Osteoblast (primary cell): ENCODE measurements at places on chromosomes 5 and 9. TPM values are rescaled to one million over a fixed set of nuclear protein-coding genes. Genes with fewer than 3 reads are reported as not detected.

- DNase-seq = peak; percentile 85
These were observed 35.6 kb downstream of the SLC30A5 start for GRCh38 chr5:69129413-69129812.

DNA sequence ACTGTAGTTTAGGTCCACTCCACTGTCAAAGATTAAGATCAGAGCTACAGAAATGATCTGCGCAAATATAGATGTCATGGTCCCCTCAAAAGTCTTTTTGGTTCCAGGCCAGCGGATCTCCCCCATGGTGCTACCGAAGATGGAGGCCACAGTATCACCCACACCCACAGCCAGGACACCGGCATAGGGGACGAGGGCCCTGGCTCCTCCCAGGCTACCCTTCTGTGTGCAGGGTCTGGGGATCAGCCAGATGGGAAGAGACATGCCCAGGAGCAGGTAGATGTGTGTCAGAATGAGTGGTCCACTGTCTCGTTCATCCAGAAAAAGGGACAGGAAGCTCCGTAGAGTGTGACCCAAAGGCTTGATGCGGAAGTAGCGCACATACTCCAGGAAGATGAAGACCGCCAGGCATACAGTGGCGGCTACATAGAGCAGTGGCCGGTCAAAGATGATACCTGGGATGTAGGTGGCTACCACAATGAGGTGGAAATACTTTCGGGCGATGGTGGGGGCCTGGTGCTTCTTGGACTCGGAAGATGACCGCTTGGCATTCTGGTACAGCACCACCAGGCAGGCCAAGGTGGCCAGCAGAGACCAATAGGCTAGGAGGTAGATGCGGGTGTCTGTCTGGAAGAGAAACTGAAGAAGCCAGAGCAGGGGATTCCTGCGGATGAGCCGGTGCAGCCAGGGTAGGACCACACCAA lies 1.5 kb downstream of the DOLK start:
- no peak for DNase-seq

DNA sequence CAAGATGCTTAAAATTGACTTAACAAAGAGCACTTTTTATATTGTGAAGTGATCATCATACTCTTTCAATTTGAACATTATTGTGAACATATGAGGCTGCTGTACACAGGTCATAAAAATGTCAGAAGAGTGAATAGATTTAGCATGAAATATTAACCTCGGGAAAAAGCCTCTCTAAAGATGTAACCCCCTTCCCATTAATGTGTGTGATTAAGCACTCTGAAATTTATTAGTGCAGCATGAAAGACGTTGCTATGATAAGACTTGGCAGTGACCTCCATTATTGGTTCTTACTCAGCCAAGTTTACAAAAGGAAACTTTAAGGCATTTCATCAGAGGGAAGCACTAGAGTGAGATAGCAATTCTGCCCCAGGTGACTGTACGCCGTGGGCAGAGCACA lies 326.5 kb downstream of the NTRK2 start:
- no peak for DNase-seq

- DNase-seq = no peak
These were observed 61.2 kb upstream of the TAF11L2 start for GRCh38 chr5:17436761-17437221.

- no peak for DNase-seq
These were observed 15.7 kb upstream of the INPP5E start for GRCh38 chr9:136455043-136456002.

SPATA31E1 gene
- under 0.01 TPM in 1 of 2 replicates, not detected in the other for total RNA-seq

SLC2A8 gene
- 5.4 and 6.8 TPM in 2 replicates for total RNA-seq

GRCh38 chr5:172931001-172931536 lies 28.2 kb upstream of the RPL26L1 start:
- peak; percentile 96 for DNase-seq

OCLN gene
- 4.0 and 6.2 TPM in 2 replicates for total RNA-seq

ADAMTSL2 gene
- total RNA-seq = under 0.01 and 0.29 TPM in 2 replicates

- no peak for DNase-seq
These were observed 87.3 kb upstream of the WWC1 start for GRCh38 chr5:168204165-168204564.

DNA sequence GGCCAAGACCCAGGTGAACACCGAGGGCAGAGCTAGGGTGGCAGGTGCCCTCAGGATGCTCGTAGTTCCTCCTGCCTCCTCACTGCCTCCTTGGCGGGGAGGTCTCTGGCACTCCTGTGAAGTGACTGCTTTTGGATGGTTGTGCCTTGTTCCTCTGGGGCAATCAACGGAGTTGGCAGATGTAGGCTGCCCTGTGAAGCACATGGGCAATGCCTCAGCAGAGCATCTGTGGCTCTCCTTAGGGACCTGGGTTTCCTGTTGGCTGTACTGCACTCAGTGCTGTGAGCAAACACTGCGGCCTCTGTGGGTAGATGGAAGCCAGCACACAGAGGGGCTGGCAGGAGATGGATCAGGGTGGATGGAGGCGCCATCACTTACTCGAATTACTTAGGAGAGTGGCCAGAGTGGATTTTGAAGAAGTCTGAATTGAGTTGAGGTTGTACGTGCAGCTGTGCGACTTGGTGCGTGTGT lies 71.4 kb upstream of the COL5A1 start:
- DNase-seq = peak; percentile 93

- DNase-seq = peak; percentile 97
These were observed 118.5 kb upstream of the ERCC6L2 start for GRCh38 chr9:95756986-95757385.

GRCh38 chr5:10063997-10064396 lies 185.7 kb downstream of the ATPSCKMT start:
- no peak for DNase-seq

GRCh38 chr5:112549127-112549526 lies 130.1 kb upstream of the EPB41L4A start:
- DNase-seq = no peak

GRCh38 chr5:154174091-154174490 lies 16.4 kb upstream of the GALNT10 start:
- DNase-seq = no peak

DIPK1B gene
- not detected in 2 replicates for total RNA-seq

TBCA gene
- 103 and 113 TPM in 2 replicates for total RNA-seq

ANKRD31 gene
- total RNA-seq = 0.29 and 0.36 TPM in 2 replicates

DNA sequence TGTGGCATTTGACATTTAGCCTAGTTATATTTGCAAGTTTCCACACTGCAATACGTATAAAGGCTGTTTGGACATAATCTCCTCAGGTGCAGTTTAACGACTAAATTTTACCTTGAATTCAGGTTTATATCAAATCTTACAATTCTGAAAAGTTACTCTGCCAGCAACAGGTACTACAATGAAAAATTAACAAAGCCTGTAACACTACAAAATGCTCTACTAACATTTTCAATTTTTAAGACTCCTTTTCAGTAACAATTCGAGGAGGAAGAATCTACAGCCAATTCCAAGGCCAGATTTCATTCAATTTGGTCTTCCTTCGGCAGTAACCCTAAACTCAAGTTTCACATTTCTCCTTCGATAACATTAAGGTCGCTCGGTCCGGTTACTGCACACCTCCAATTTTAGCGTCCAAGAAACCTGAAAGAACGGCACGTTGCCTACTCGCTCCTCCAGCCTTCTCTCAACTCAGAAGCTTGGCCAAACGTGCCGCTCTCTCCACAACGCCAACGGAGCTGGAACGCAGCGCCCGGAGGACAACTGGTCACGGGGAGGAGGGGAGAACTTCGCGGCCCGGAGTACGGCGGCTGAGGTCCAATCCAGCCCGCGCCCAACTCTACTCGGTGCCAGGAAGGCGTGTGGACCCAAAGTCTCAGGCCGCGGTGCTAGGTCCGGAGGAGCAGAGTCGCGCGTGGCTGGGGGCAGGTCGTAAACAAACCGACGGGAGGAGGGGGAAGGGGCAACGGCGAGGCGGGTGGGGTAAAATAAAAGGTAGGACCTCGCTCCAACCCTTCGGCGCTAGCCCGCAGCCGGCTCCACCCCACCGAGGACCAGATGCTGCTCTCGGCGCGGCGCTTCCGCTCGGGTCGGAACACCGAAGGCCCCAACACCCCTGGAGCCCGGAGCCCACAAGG lies 681 bp downstream of the FNIP1 start:
- peak; percentile 80 for DNase-seq

DNA sequence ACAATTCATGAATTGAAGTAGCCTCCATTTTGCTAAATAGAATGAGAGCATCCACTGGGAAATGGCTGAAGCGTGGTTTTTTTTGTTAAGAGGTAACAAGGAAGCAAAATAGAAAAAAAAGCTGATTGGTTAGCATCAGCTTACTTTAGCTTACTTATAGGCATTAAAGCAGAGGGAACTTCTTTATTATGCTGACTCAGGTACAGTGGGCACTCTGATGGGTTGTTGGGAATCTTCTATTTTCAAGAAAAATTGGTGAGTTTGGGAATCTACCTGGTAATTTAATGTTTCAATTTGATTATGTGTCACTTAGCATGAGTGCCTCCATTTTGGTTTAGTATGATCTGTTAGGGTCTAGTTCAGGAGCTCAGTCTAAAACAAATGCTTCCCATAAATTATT lies 289.6 kb downstream of the ANXA1 start:
- no peak for DNase-seq

GRCh38 chr5:66744040-66744439 lies 147.8 kb downstream of the MAST4 start:
- peak; percentile 86 for DNase-seq

FAM221B gene
- total RNA-seq = not detected in 2 replicates

DNA sequence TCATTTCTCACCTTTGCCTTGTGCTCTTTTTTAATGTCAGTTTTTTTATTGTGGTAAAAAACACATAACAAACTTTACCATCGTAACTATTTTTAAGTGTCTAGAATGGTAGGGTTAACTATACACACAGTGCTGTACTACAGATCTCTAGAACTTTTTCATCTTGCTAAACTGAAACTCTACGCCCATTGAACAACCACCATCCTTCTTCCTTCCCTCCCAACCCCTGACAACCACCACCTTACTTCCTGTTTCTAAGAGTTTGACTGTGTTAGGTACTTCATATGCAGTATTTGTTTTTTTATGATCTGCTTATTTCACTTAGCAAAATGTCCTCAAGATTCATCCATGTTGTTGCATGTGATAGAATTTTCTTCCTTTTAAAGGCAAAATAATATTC lies 54.9 kb downstream of the PSAT1 start:
- DNase-seq = no peak

SOHLH1 gene
- not detected in 2 replicates for total RNA-seq

DNA sequence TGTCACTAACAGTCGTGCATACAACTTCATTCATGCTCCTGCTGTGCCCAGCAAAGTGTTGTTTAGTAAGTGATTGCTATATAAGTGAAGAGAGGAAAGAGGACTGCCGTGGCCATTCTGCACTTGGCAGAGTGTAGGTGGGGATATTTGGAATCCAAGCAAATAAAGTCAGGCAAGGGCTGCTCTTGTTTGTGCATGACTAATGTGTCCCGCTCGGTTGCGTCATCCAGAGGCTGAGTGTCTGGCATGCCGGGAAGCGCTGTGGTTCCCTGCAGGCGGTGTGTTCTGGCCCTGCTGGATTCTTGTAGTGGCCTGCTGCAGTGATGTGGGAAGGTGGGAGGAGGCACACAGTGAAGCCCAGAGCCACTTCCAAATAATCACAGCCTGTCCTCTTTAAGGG lies 136.9 kb upstream of the ANKH start:
- DNase-seq = peak; percentile 93

DNA sequence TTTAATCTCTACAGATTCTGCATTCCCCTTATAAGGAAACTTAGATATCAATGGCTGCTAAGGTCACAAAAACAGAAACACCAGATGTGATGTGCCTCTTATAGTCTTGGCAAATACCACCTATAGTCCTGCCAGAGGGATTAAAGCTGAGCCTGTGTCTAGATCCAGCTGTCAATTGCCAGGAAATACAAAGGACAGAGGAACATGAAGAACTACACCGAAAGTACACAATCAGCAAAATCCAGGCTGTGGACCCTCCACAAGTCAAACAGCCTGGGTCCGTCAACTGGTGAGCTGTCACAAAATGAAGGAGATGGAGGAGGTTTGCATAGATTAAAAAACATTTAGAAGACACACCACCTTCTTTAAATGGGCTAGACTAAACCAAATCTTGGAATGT lies 85.4 kb downstream of the KLF4 start:
- DNase-seq = peak; percentile 27

DNA sequence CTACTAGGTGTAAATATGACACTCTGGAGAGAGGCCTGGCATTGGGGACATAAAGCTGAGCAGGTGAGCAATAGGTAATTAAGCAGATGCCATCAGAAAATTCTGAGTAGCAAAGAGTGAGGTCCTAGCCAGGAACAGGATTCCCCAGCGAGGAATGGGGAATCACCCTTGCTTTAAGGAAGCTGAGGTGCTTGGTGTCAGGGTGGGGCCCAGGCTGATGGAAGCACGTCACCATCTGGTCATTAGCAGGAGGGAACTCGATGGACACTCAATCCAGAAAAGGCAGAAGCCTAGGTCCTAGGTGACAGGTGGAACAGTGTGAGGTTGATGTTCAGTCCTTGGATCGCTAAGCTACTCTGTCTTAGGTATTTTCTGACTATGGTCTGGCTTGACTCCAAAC lies 562.7 kb upstream of the DAP start:
- DNase-seq = no peak

DNA sequence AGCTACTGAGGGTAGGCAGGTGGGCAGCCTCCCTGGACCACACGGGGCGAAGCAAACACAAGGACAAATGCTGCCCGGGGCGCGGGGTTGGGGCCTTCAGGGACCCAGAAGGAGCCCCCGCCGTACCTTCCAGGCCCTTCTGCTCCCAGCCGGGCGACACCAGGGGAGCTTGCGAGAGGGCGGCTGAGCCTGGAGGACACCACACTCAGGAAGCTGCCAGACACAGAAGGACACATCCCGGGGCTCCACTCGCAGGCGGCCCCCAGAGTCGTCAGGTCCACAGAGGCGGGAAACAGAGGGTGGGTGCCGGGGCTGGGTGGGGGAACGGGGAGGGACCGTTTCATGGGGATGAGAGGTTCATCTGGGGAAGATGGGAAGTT lies 58.5 kb upstream of the UBAC1 start:
- peak; percentile 71 for DNase-seq

- peak; percentile 69 for DNase-seq
These were observed 5.9 kb downstream of the GFI1B start for GRCh38 chr9:132984202-132985070.

BRD3 gene
- 6.9 and 10.9 TPM in 2 replicates for total RNA-seq

- peak; percentile 79 for DNase-seq
These were observed 4.9 kb upstream of the F2R start for GRCh38 chr5:76710991-76711390.

GRCh38 chr5:172712610-172713009 lies 58.4 kb downstream of the DUSP1 start:
- DNase-seq = peak; percentile 6

ECSCR gene
- total RNA-seq = 0.36 TPM in 1 of 2 replicates, not detected in the other

DNA sequence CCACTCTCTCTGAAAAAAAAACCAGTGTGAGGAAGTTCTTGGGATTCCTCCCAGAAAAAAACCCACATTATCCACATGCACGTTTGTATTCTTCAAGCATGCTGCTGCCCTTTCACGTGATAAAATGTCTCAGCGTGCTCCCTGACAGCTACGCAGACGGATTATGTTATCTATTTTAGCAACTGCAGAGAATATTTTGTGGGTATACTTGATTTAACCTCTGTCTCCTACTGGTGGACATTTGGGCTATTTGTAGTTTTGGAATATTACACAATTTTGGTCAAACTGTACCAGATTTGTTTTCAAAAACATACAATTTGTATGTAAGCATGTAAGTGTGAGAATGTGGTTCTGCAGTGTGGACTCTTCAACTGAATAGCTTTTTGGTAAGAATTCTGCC lies 10.7 kb downstream of the PRRC2B start:
- no peak for DNase-seq
